Upper lobe of left lung (tissue), 6 donors: ENCODE measurements at places on chromosomes 1 and 21.

DNA sequence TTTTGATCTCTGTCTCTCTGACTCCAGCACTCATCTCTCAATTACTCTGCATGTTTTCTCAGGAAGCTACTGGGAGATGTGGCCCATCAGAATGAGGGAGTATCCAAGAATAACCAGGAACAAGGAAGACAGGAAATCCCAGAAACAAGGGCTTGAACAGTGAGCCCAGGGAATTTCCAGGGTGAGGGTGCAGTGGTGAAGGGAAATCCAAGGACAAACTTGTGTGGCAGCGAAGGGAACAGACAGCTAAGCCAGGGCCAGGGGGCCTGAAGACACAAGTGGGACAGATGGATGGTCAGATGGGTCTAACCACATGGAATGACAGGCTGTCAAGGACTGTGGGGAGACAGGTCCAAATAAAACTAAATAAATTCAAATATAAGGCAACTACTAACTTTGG lies 121.8 kb upstream of the ERRFI1 start:
- DNase-seq = no peak

DNA sequence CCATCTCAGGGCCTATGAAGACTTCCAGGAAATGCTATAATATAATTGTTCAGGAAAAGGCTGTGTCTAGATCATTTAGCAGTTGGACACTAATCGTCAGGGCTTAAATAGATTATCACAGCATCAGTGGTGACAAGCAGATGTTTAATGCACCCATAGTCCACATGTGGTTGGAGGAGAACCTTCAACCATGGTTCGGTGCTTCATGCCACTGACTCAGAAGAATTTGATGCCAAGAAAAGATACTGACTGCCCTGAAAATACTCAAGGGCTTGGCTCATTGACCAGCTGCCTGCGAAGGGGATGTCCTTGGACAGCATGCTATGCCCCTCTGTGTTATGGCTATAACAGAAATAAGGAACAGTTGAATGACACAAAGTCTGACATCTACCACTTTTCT lies 175.7 kb downstream of the HHIPL2 start:
- DNase-seq = no peak

- no peak for DNase-seq
Observed at GRCh38 chr1:44508397-44508745, 103.3 kb downstream of the RNF220 start.

DNA sequence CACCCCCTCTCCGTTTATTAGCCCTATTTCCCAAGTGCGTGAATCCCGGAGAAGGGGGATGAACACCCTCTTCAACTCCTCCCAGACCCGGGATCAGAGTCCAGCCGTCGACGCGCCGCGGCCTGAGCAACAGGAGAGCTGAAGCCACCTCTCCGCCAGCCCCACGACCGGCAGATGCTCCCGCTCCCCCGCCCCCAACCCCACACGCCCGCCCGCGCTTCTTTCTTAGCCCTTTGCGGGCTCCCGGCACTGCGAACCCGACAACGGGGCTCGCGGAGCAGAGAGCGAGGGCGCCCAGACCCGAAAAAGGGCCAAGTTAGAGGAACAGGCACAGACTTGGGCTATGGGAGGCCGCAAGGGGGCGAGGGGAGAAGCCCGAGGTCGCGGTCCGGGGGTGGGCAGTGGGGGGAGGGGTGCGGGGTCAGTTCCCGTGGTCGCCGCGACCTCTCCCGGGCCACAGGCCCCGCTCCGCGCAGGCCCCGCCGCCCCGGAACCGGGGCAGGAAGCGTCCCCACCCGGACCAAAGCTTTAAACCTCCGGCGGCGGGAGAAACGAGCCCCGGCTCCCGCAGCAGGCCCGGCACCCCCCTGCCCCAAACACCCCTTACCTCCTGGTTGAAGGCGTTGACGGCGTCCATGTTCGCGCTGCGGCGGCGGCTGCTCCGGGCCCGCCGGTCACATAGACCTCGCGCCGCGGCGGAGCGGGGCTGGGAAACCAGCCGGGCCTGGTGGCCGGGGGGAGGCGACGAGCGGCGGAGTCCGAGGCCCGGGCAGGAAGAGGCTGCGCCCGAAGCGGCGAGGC lies 662 bp downstream of the SCAF4 start:
- DNase-seq = peak; percentile 31

- DNase-seq = no peak
Observed at GRCh38 chr1:214445831-214446614, 105.4 kb downstream of the PTPN14 start.

GRCh38 chr1:211476200-211476849 lies 15.6 kb downstream of the RD3 start:
- no peak for DNase-seq

DNA sequence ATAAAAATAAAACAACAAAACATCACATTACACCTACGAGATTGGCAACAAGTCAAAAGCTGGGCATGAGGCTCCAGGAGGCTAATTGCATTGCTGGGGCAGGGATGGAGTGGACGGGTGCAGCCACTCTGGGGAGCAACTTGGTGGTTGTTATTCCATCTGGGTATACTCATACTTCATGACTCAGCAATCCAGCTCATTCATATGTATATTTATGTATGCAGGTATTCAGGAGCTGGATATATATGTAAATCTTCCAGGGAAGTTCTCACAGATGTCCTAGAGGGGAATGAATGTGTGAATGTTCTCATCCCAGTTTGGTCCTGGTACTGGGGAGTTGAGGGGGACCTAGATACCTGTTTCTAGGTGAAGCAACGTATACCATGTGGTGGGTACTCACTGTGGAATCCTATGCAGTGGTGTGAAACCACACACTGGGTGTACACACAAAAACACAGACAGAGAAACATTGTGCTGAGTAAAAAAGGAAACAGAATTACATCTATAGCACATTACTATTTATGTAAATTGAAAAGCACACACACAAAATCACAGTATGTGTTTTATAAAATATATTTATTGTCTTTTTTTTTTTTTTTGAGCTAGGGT lies 79.7 kb upstream of the RAB4A start:
- no peak for DNase-seq

DNA sequence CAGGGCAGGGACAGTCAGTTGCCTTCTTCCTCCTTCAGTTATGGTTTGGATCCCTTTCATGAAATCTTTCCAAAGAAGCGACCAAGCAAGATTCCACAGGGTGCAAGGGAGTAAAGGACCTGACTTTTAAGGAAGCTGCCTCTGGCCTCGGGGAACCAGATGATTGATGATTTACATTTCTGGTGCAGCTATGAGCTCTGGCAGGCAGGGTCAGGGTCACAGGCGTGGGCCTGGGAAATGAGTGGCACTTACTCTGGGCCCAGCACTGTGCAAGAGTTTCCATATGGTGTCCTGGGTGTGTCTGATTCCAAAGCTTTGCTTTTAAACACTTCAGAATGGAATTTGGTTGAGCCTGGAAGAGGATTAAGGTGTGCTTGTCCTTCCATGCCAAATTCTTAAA lies 7.2 kb upstream of the CRABP2 start:
- no peak for DNase-seq

DNA sequence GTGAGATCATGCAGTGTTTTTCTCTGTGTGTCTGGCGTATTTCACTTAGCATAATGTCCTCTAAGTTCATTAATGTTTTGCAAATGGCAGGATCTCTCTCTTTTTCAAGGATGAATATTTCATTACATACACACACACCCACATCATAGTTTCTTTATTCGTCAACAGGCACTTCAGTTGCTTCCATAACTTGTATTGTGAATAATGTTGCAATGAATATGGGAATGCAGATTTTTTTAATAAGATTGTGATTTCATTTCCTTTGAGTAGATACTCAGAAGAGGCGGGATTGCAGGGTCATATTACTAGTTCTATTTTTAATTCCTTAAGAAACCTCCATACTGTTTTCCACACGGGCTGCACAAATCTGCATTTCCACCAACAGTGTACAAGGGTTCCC lies 134.0 kb downstream of the CLEC20A start:
- no peak for DNase-seq

- no peak for DNase-seq
Observed at GRCh38 chr1:193661385-193661784, 475.0 kb upstream of the B3GALT2 start.

- no peak for DNase-seq
Observed at GRCh38 chr1:81477710-81478109, 323.0 kb upstream of the ADGRL2 start.

DNA sequence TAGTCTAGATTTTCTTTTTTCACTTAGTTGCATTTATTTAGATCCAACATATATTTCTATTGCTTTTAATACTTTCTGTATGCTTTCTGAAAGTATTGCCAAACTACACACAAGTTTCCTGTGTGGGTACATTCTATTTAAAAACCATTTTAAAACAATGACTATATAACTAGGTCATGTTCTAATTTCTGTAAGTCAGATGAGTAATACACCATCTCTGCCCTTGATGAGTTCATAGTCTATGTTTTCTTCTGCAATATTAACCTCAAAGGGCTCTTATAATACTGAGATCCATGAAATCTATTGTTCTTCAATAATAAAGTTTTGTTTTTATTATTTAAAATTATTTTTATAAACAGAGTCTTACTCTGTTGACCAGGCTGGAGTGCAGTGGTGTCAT lies 68.3 kb downstream of the RNASEL start:
- no peak for DNase-seq

DNA sequence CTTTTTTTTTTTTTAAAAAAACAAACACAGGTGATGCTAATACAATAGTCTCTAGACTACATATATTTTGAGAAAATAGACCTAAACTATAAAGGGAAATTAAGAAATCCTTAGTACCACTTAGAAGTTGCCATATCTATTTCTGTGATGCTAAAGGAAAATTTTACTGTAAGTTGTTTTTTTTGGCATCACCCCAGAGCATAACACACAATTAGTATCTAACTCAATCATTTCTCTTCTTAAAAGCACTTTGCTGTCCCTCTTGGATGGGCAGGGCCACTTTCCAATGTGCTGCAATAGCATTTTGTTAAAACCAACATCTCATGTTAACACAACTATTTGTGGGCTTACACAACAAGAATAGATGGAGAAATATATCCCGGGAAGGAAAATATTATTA lies 91.9 kb downstream of the GABPA start:
- DNase-seq = no peak

DNA sequence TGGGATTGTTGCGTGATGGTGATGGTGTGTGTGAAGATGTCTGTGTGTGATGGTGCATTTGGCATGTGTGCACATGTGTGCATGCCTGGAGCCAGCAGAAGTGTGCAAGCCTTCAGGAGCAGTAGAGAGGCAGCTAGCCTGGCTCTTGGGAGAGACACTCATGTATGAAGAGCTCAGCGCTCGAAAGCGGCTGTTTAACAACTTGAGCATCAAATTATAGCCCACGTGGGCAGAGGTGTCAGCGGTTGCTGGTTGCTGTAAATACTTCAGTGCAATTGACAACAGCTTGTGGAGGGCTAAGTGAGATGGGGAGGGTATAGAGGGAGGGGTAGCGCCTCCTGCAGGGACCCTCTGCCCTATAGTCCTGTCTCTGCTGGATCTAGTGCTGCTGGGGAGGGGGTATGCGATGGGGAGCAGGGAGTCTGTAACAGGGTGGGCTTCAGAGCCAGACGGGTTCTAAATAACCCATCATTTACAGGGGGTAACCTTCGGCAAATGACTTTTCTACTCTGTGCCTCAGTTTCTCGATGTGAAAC lies 21.5 kb downstream of the FOXD2 start:
- DNase-seq = no peak

- DNase-seq = no peak
Observed at GRCh38 chr1:68281946-68282615, 49.8 kb upstream of the WLS start.

- DNase-seq = no peak
Observed at GRCh38 chr1:162060314-162060713, 9.2 kb upstream of the NOS1AP start.
